ENCODE measurements at places on chromosomes 5 and 9. TPM values are rescaled to one million over a fixed set of nuclear protein-coding genes. Genes with fewer than 3 reads are reported as not detected.
A peak's percentile ranks its signal among the peaks of the same experiment; 100 is the strongest.

The SPATA9 gene
- 0.16 TPM for total RNA-seq

DNA sequence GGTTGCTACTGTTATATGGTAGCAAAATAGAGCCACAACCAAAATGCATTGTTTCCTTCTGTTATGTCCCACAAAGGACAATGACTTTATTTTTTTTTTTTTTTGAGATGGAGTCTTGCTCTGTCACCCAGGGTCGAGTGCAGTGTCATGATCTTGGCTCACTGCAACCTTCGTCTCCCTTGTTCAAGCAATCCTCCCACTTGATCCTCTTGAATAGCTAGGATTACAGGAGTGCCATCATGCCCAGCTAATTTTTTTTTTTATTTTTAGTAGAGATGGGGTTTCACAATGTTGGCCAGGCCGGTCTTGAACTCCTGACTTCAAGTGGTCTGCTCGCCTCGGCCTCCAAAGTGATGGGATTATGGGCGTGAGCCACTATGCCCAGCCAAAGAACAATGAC lies 527.7 kb upstream of the SGCD start:
- no peaks in the 10 kb centered on the region for H3K36me3 ChIP-seq
- no peak for DNase-seq
- no peaks in the 10 kb centered on the region for H3K4me1 ChIP-seq

DNA sequence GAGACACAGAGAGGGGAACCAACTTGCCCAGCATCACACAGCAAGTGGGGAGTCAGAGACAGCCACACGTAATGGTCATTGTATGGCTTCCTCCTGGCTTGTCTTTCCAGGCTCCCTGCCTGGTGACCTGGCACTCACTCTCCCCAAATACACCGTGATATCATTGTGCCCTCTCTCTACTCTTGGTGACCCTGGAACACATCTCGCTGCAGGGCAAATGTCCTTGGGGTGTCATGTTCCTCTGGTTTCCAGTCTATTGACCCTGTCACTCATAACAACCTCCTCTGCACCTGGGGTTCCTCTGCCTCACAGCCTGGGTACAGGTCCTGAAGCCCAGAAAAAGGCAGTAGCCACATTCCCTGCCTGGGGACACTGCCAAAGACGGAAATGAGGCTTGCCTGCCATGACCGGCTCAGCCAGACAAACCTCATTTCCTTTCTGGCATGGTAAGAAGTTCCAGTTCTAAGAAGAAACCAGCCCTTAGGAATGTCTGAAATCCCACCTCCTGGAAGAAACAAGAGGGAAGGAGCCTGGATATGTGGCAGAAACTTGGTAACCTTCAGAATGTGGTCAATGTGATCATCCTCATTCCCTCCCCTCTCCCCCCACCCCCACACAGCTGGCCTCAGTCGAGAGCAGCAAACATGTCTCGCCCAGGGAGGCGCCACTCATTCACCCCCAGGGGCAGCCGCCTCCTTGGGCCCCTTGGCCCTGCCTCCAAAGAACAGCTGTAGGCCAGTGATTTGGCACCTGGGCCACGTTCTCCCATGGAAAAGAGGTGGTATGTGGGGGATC lies 30.6 kb upstream of the SMU1 start:
- peak; percentile 34 for DNase-seq
- H3K27ac ChIP-seq: peak overlapping the region; percentile 44
- H3K4me1 ChIP-seq: peaks cover 9% of the 10 kb centered on the region
- H3K4me3 ChIP-seq: no peak overlapping the region
- H3K36me3 ChIP-seq: no peaks in the 10 kb centered on the region

DNA sequence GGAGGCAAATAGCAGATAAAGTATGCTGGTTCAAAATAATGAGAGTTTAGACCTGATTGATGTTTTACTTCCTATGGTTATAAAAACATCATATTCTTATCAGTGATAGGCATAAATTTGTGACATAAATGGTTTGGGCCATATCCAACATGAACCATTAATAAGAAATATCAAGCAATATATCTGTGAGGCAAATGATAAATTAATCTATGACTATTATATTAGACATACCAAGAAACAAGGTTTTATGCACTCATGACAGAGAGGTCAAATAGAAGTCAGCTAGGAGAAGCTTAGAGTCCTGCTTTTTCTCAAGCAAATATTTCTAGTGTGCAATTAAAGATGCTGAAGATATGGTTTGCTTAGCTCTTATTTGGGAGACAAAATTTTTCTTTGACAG lies 10.4 kb downstream of the SMIM3 start:
- no peaks in the 10 kb centered on the region for H3K27me3 ChIP-seq
- H3K4me3 ChIP-seq: no peak overlapping the region
- no peak for DNase-seq
- H3K27ac ChIP-seq: no peak overlapping the region
- H3K4me1 ChIP-seq: peaks cover 6% of the 10 kb centered on the region
- H3K36me3 ChIP-seq: no peaks in the 10 kb centered on the region

DNA sequence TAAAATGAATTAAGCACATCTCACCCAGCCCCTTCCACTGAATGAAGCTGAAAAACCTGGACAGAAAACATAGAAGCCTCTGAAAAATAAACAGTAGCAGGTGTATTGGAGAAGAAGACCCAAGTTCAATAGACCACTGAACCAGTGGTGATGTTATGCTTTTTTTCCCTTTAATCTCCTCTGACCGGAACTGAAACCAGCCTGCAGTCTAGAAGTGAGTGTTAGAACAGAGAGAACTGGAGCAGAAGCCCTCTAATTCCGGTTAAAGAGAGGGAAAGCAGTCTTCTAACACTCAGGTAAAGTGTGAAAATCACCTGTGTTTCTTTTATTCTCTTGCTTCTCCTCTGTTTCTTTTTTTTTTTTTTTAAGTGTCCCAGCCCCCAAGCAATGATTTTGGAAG lies 83.5 kb upstream of the CCL21 start:
- no peaks in the 10 kb centered on the region for H3K27me3 ChIP-seq
- H3K27ac ChIP-seq: no peak overlapping the region
- DNase-seq: no peak
- no peak overlapping the region for H3K4me3 ChIP-seq

- DNase-seq: no peak
- H3K36me3 ChIP-seq: no peaks in the 10 kb centered on the region
- H3K4me3 ChIP-seq: no peak overlapping the region
- no peaks in the 10 kb centered on the region for H3K27me3 ChIP-seq
- no peaks in the 10 kb centered on the region for H3K4me1 ChIP-seq
- no peak overlapping the region for H3K27ac ChIP-seq
Observed at GRCh38 chr9:25224309-25224708, 453.9 kb downstream of the TUSC1 start.

The CDC20B gene
- total RNA-seq: not detected

- peak overlapping the region; percentile 76 for H3K27ac ChIP-seq
- peak; percentile 26 for DNase-seq
- no peaks in the 10 kb centered on the region for H3K27me3 ChIP-seq
- peaks cover 11% of the 10 kb centered on the region for H3K4me1 ChIP-seq
Observed at GRCh38 chr9:127450243-127450760, 904 bp downstream of the RPL12 start.

The C9orf153 gene
- 0.13 TPM for total RNA-seq

The PDE6A gene
- total RNA-seq: not detected

- H3K36me3 ChIP-seq: no peaks in the 10 kb centered on the region
- no peaks in the 10 kb centered on the region for H3K27me3 ChIP-seq
- no peak overlapping the region for H3K4me3 ChIP-seq
- H3K4me1 ChIP-seq: no peaks in the 10 kb centered on the region
- H3K27ac ChIP-seq: no peak overlapping the region
Observed at GRCh38 chr5:2534251-2534650, 217.2 kb downstream of the IRX2 start.

The UGT3A2 gene
- not detected for total RNA-seq

The SLC9A3 gene
- 1.2 TPM for total RNA-seq

DNA sequence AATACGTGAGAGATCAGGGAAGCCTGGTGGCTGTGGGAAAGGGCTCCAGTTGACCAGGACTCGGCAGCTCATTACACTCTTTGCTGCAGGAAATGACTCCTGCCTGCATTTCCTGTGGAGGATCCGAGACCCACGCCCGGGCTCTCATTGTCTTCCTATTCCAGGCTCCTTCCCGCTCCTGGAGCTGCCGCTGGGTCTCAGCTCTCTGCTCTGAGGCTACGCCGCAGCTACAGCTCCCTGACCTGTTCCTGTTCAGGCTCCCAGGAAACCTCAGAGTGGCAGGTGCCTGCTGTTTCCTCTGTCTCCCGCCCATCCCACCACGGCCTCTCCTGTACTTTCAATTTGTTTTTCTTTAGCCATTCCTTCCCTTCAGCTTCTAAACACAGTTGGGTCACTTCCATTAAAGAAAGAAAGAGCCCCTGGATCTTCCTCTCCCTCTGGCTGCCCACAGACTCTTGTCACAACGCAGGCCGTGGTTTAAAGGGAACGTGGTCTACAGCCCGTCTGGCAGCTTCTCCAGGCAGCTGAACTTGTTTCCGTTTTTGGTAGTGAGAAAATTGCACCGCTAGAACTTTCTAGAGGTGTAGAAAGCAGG lies 71.5 kb downstream of the IL6ST start:
- H3K36me3 ChIP-seq: no peaks in the 10 kb centered on the region
- H3K4me1 ChIP-seq: no peaks in the 10 kb centered on the region

The SLC45A2 gene
- not detected for total RNA-seq

DNA sequence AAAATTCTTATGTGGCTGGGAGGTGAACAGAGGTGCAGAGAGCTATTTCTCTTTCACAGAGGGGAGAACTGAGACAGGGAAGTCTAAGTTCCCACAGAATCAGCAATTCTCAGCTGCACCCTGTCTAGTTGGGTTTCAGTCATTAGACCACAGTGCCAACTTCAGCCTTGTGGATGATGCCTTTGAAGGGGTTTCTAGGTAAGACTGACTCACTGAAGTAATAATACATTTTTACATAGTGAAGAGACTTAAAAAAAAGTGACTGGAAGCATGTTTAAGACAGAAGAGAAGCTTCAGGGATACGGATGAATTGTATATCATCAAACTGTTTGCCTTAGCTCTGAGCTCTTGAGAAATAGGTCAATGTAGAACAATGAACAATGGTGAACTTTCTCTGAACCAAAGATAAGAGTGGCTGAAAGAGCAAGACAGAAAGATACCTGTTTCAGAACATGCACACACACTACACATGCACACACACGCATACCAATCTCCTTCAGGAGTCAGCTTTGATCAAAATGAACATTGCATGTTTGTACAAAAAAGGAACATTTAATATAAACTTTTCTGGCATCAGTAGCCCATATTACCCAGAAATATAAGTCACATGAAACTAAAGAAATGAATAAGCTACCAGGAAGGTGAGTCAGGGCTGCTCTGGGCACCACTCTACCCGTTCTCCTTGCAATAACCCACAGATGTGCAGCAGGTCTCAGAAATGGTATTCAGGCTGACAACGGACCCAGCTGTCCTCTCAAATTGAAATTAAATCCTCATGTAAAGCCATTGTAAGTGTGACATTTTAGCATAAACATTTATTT lies 12.6 kb upstream of the FYB1 start:
- H3K27ac ChIP-seq: no peak overlapping the region
- H3K36me3 ChIP-seq: no peaks in the 10 kb centered on the region
- no peaks in the 10 kb centered on the region for H3K27me3 ChIP-seq
- H3K4me3 ChIP-seq: no peak overlapping the region
- DNase-seq: no peak
- no peaks in the 10 kb centered on the region for H3K4me1 ChIP-seq

- DNase-seq: no peak
- no peaks in the 10 kb centered on the region for H3K36me3 ChIP-seq
- no peak overlapping the region for H3K4me3 ChIP-seq
- H3K4me1 ChIP-seq: no peaks in the 10 kb centered on the region
Observed at GRCh38 chr9:125472562-125472925, 210.9 kb downstream of the GAPVD1 start.

DNA sequence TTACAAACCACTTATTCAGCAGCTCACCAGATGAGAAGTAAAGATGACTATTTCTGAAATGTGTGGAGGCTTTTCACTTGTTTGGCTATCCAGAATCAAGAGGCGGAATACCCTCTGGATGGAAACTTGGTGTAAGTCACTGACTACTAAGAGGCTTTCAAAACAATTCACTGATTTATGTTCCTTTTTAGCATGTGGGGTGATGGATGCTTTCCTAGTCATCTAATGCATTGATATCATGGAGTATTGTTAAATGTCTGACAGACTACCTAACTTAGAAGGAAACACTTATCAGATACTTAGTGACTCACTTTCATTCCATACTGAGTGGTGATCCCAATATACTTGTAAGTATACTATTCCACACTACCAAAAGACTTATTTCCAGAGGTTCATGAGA lies 141.4 kb downstream of the PLK2 start:
- H3K4me1 ChIP-seq: no peaks in the 10 kb centered on the region
- no peak overlapping the region for H3K4me3 ChIP-seq
- no peak overlapping the region for H3K27ac ChIP-seq
- no peaks in the 10 kb centered on the region for H3K27me3 ChIP-seq

DNA sequence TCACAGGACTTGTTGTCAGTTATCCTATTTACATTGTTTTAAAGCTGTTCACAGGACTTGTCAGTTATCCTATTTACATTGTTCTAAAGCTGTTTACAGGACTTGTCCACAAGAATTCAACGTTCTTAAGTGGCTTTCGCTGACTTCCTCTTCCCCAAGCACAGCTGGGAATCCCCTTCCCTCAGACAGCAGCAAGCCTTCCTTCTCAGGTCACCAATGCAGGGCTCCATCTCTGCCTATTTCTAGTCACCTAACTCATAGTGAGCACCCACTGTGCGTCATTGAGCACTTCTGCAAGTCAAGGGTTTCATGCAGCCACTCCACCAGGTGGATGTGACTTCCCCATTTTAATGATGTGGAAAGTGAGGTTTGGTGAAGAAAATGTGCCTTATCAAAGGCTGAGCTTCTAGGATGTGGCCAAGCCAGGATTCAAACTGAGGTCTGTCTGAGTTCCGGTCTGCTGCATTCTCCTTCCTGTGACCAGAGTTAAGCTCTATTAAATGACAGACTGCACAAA lies 109.8 kb upstream of the ZNF462 start:
- no peak overlapping the region for H3K4me3 ChIP-seq
- H3K27me3 ChIP-seq: no peaks in the 10 kb centered on the region
- H3K36me3 ChIP-seq: no peaks in the 10 kb centered on the region
- H3K4me1 ChIP-seq: peaks cover 7% of the 10 kb centered on the region
- no peak for DNase-seq

- H3K4me1 ChIP-seq: no peaks in the 10 kb centered on the region
- no peaks in the 10 kb centered on the region for H3K27me3 ChIP-seq
- no peak overlapping the region for H3K4me3 ChIP-seq
- no peak for DNase-seq
- H3K27ac ChIP-seq: no peak overlapping the region
- no peaks in the 10 kb centered on the region for H3K36me3 ChIP-seq
Observed at GRCh38 chr5:38023371-38023770, 183.5 kb upstream of the GDNF start.

DNA sequence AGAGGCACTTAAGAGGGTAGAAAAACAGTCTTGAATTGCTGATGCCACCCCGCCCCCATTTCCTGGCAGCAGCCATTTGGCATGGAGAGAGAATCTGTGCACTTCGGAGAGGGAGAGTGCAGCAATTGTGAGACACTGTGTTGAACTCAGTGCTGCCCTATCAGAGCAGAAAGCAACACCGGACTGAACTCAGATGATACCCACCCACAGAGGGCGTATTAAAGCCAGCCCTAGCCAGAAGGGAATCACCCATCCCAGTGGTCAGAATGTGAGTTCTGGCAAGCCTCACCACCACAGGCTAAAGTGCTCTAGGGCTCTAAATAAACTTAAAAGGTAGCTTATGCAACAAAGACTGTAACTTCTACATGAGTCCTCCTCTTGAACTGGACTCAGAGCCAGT lies 88.4 kb upstream of the RGS7BP start:
- no peaks in the 10 kb centered on the region for H3K36me3 ChIP-seq
- no peak overlapping the region for H3K27ac ChIP-seq
- no peak for DNase-seq
- H3K4me3 ChIP-seq: no peak overlapping the region

GRCh38 chr9:33818167-33818846 lies 1.3 kb downstream of the UBE2R2 start:
- H3K27ac ChIP-seq: peak overlapping the region; percentile 99
- no peak for DNase-seq
- H3K36me3 ChIP-seq: no peaks in the 10 kb centered on the region
- H3K4me3 ChIP-seq: peak overlapping the region; percentile 75
- peaks cover 20% of the 10 kb centered on the region for H3K4me1 ChIP-seq
- no peaks in the 10 kb centered on the region for H3K27me3 ChIP-seq
